ENCODE measurements at places on chromosomes 1 and 21.

GRCh38 chr1:76843821-76844464, 23.3 kb upstream of the ST6GALNAC5 start:
- DNase-seq = peak; percentile 11

GRCh38 chr1:198880818-198881597, 242.2 kb downstream of the PTPRC start:
- DNase-seq = no peak

- no peak for DNase-seq
Observed at GRCh38 chr1:210081494-210081893, 143.5 kb downstream of the SYT14 start.

GRCh38 chr21:40313260-40313659, 446.0 kb downstream of the PCP4 start:
- no peak for DNase-seq

DNA sequence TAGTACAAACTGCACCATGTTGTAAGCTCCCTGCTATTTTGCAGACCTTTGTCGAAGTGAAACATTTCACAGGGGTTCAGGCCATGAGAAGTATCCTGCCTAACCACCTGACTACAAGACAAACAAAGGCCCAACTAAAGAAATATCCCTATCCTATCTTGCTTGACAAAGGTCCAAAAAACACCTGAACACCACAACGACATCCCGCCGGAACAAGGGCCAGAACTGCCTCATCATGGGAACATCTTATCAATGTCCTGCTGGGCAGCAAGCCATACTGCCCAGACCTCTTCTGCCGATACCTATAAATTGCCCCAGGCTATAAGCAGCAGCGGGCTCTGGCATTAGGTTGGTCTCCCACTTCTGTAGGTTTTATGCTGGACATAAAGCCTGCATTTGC, 12.3 kb downstream of the MYSM1 start:
- DNase-seq = no peak

- DNase-seq = no peak
Observed at GRCh38 chr1:211352465-211352864, 25.8 kb downstream of the TRAF5 start.

GRCh38 chr1:248926401-248927182, 20.6 kb downstream of the PGBD2 start:
- no peak for DNase-seq

DNA sequence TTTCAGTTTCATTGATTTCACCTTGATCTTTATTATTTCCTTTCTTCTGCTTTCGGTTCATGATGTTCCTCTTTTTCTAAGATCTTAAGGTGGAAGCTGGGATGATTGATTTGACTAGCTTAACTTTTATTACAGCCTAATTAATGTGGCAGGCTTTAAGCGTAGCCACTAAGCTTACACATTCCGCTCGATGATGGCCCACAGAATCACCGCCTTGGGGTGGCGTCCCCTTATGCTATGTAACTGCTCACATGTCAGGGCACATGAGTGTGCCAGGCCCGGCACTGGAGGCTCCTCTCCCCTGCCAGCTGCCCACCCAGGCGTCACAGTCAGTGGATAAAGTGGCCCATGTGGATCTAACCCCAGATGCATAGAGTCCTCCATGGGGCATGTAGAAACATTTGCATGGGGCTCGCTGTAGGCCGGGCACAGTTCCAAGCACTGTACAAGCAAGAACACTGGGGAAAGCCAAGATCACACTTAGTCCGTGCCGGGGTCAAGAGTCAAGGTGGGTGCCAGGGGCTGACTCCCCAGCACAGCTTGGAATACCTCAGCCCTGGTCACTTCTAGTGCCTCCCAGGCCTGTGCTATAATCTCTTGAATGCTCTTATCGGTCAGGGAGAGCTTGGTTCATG, 41.7 kb downstream of the PKNOX1 start:
- no peak for DNase-seq

All from CD4-positive, alpha-beta T cell (primary cell).